ENCODE measurements at places on chromosomes 11 and 22.

DNA sequence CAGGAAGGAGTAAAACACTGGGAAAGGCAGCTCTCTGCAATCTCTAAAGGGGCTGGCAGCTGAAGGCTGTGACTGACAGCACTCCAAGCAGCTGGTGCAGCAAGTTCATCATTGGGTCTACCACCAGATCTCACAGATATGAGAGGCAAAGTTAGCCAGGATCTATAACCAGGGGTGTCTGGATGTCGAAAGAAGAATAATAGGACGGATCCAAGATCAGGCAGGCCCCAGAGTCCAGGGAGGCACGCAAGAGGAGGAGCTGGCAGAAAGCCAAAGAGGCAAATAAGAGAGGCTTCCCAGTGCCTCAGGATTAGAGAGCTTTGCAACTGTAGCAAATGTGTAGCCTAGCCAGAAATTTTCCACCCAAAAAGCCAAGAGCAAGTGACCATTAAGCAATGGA, 77.1 kb downstream of the RBMXL2 start:
- no peak for DNase-seq

GRCh38 chr11:76162336-76163288, 43.7 kb downstream of the WNT11 start:
- no peak for DNase-seq

- DNase-seq = peak; percentile 50
Observed at GRCh38 chr22:44361391-44362126, 48.8 kb upstream of the SHISAL1 start.

GRCh38 chr11:8533332-8533731, 60.7 kb downstream of the STK33 start:
- DNase-seq = no peak

DNA sequence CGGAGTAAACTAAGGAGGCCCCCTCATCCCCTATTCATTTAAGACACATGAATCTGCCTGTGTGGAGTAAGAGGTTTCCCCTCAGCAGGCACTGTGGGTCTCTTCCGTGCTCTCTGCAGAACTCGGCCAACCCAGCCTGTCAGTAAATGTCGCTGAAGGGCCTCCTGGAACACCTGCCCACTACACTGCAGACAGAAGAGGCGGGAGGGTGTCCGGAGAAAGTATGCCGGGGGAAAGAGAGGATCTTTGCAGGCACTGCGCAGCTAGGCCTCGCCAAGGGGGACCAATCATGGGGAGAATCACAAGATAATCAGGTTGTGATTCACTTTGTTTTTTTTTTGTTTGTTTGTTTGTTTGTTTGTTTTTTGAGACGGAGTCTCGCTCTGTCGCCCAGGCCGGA, 110.8 kb downstream of the MORC2 start:
- DNase-seq = no peak

DNA sequence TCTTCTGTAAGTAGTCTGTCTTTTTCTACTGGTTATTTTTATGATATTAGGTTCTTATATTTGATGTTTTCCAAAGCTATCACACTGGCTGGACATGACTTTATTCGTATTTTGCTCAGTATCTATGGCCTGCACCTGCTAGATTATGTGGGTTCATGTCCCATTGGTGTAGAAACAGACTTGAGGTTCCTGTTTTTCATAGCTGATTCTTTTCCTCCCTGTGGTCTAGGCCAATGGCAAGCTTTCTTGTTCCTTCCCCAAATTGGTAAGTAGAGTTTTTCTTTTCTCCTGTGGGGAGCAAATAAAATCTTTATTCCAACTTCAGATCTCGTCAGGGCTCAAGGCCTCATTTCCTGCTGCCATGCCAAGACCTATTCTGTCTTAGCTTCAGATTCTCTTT, 30.2 kb upstream of the SWAP70 start:
- no peak for DNase-seq

- peak; percentile 89 for DNase-seq
Observed at GRCh38 chr11:35943713-35944502, at the start of gene LDLRAD3. TSS of gene LDLRAD3 (plus strand) at chr11:35944062. CDS start at chr11:35944099, 37 bp downstream.

DNA sequence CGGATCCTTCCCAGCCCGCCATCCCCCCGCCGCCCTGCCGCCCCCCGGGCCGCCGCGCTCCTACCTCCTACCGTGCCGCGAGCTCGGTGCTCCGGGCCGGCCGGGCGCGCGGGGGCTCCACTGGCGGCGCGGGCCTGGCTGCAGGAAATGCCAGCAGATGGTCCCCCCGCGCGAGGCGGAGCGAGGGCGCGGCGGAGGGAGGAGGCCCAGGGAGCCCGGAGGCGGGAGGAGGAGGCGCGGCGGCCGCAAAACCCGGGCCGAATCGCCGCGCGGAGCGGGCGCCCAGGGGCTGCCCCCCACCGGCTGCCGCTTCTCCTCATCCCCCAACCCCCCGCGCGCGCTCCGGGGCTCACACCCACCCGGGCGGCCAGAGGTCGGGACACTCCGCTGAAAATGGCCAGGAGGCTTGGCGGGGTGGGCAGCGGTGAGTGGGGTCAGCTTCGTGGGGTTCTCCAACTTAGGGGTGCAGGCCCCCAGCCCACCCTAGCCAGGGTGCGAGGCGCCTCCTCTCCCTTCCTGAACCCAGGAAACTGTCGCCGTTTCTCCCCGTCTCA, at the start of gene OSBPL5:
OSBPL5 (minus strand) TSS at position 159 of the 554 bp plus-strand sequence. CDS start 36,162 bp downstream, outside the sequence.
- DNase-seq = peak; percentile 89

GRCh38 chr11:2763984-2764383, 64.2 kb upstream of the KCNQ1OT1 start:
- no peak for DNase-seq

GRCh38 chr11:3962406-3962840, 107.0 kb downstream of the STIM1 start:
- no peak for DNase-seq

- peak; percentile 62 for DNase-seq
Observed at GRCh38 chr11:46675288-46675851, 25.0 kb downstream of the ARHGAP1 start.

DNA sequence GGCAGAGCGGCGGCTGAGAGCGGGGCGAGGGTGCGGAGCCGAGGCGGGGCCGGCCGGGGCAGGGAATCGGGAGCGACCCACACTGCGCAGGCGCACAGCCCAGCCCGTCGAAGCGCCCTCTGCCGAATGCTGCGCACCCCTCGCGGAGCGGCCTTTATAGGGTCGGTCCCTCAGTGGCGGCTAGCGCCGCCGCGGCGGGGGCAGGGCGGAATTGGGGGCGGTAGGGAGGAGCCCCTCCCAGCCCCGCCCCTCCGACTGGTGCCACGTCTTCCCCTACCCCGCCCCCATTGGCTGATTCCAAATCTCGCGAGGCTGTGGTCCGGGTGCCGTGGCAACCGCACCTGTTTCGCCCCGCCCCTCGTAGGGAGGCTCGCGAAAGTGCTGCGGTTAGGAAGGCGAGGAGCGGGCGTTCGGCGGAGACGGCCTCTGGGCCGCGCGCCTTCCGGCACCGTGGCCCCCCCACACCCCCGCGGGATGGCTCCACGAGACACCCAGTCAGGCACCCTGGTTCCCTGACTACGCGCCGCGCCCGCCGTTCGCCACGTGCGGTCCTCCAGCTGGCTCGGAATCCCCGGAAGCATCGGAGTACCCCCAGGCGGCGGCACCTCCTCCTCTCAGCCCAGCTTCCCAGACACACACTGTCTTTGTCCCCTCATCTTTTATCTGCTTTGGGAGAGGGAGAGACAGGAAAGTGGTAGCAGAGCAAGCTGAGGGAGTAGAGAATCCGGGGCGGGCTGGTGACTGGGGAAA, at the start of gene EHD1:
EHD1 (minus strand) TSS at position 128 of the 750 bp plus-strand sequence. CDS start 157 bp downstream, outside the sequence.
- DNase-seq = peak; percentile 99

DNA sequence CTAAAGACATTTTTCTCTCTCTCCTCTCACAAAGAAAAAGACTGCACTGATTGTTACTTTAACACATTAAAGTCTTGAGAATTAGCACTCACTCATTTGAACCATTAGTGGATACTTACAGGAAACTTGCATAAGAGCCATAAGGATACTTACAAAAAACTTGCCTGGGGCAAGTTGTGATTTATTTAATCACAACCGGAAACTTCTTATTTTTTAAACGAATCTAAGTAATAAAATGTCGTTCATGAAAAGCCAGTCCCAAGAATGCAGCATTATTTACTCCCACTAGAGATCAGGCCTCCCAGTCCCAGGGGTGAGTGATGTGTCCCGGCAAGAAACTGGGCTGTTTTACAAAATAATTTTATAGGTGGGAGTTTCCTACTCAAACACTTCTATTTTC, 59.3 kb upstream of the TTC12 start:
- DNase-seq = no peak

DNA sequence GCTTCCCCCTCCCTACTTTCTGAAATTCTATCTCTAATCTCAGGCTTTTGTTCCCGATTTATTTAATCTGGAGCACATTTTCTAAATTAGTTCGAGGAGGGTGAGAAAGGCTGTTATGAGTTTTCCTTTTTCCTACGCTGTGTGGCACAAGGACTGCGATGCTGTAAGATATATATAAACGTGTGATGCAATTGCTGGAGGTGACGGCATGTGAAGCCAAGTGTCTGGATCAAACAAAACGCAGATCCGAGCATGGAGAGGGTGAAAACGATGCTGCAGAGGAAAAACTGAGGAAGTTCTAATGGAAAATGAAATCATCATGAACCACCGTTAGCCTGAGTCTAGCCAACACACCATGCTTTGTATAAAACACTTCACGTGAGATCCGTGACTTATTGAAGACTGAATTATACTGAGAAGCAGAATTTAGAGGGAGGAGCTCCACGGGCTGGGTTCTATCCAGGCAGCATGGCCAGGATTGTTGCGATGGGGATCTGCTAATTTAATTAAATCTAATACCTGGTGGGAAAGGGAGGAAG, 4.4 kb downstream of the PKNOX2 start:
- DNase-seq = no peak

GRCh38 chr11:20616920-20617319, 17.5 kb downstream of the SLC6A5 start:
- DNase-seq = no peak

DNA sequence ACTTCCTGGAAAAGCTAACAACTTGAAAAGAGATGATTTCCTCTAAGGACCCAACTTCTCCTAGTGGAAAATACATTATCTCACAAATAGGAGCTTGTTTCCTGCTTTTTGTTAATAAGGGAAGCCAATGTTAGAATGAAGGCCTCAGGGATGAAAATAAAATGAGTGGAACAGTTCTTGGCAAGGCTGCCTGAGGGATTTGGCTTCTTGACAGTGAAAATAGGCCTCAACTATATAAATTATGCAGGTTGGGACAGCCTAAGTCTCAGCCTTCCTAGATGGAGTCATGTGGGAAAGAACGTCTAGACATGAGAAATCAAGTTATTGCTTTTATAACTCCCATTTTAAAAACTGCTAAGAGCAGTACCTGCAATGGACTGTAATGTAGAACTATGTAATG, 92.8 kb upstream of the FIBIN start:
- no peak for DNase-seq

- no peak for DNase-seq
Observed at GRCh38 chr22:43377896-43378704, 33.7 kb upstream of the MPPED1 start.

- peak; percentile 60 for DNase-seq
Observed at GRCh38 chr11:134532921-134533421, 120.9 kb upstream of the B3GAT1 start.

GRCh38 chr22:43990044-43990443, 34.1 kb upstream of the PARVB start:
- peak; percentile 35 for DNase-seq

- no peak for DNase-seq
Observed at GRCh38 chr11:112977755-112978154, 16.5 kb downstream of the NCAM1 start.

DNA sequence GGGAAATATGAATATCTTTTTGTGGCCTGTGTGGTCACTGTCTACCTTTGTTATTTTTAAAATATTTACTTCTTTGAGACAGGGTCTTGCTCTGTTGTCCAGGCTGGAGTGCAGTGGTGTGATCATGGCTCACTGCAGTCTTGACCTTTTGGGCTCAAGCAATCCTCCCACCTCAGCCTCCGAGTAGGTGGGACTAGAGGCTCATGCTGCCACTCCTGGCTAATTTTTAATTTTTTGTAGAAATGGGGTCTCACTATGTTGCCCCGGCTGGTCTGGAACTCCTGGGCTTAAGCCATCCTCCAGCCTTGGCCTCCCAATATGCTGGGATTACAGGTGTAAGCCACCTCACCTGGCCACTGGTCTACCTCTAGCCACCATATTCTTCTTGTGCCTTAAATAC, 3.5 kb upstream of the EIF3D start:
- DNase-seq = no peak

DNA sequence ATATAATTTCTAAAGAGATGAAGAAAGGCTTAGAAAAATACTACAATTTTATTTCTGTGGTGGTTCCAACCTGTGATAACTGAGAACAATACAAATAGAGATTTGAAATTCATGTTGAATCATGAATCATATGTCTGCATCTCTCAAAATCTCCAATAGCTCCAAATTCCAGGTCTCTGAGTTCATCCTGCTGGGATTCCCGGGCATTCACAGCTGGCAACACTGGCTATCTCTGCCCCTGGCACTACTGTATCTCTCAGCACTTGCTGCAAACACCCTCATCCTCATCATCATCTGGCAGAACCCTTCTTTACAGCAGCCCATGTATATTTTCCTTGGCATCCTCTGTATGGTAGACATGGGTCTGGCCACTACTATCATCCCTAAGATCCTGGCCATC, at the start of gene OR56B1:
OR56B1 (plus strand) TSS at position 53 of the 400 bp plus-strand sequence; CDS start at position 122, 69 bp downstream.
- no peak for DNase-seq

DNA sequence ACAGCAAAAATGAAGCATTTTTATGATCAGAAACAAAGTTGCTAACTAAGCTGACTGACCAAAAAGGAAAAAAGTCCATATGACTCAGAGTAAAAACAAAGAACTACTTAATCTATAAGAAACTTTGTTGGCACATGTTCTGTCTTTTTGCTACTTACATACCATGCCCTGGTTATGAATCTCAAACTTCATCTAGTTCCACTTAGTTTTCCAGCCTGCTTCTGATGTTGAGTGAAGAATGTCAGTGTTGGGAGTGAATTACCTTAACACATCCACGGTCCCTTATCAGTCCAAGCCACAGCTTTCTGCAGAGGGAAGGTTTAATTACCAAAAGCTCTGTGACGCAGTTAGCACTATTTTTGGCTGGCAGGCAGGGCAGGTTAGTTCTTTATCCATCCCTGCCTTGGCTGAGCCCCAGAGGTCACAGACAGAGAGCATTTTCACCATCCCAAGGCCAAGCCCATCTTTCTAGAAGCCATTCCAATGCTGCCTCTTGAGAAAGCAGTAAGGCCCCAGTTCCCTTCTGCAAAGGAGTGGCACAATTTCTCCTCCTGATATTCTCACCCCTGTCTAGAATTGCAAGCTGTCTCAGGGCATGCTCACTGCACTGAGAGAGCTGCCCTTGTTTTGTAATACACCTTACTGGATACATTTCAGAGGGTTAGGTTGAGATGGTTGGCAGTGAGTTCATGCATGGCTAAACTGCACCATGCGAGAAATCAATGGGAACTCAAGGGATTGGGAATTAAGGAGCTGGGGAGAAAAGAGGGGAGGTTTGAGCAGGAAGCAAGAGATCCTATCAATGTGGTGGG, 67.1 kb downstream of the SLC1A2 start:
- no peak for DNase-seq

Measured in upper lobe of right lung (tissue), 1 donor.